Testis (tissue), 5 donors: ENCODE measurements at places on chromosomes 2 and 18.
A peak's percentile ranks its signal among the peaks of the same experiment; 100 is the strongest.

GRCh38 chr2:144078802-144079724 is 440.9 kb downstream of the ZEB2 start:
- DNase-seq, result no peak

DNA sequence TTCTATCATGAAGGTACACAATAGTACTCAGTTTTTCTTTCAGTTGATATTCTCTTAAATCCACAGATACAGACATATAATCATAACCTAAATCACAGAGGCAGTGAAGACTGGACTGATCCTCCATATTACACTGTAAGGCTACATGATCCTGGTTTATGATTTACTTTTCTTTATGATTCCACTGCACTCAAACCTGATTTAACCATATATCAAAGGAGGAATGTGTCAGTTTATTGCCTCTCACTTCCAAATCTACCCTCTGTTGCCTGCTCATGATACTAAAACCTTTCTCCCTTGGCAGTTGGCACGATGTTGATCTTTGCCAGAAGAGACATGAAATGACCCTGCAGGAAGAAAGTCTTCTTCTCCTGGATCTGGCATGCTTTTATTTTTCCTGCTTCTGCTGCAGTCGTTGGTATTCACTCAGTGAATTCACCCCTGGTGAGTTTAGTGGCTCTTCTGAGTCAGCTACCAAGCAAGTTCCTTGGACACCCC is 426.4 kb downstream of the MBD2 start:
- DNase-seq, result no peak

GRCh38 chr18:10316778-10317177 is 137.7 kb upstream of the APCDD1 start:
- no peak for DNase-seq

- no peak for DNase-seq
Observed at GRCh38 chr2:141766225-141766624, 364.6 kb downstream of the LRP1B start.

GRCh38 chr2:215110918-215111317 is 27.5 kb downstream of the ABCA12 start:
- DNase-seq, result no peak

GRCh38 chr2:131038258-131039100 is 54.8 kb downstream of the FAM168B start:
- DNase-seq, result no peak

DNA sequence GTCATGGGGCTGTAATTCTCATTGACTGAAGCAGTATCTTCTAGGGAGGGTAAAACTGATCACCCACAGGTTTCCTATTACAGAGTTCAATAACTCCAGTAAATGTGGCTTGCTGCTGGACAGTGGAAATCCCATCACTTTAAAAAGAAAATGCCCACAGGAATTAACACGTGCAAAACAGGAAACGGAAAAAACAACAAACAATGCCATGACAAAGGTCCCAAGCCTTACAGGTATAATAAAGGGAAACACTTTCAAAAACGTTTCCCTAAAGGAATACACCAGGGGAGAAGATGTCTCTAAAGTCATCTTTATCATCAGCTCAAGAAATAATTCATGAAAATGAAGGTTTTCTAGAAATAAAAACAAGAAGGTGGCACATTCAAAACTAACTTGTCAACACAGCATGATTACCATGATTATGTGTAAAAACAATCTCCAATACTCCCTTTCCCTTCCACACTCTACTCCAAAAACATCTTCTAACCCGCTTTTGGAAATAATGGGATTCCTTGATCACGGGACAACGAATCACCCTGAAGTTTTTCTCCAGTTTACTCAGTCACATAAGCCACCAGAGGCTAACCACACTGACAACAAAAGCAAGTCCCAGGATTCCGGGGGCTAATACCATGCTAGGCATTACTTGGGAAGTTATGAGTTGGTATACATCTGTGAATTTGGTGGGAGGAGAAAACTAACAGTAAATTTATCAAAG is 167.9 kb downstream of the TCF4 start:
- DNase-seq, result no peak

DNA sequence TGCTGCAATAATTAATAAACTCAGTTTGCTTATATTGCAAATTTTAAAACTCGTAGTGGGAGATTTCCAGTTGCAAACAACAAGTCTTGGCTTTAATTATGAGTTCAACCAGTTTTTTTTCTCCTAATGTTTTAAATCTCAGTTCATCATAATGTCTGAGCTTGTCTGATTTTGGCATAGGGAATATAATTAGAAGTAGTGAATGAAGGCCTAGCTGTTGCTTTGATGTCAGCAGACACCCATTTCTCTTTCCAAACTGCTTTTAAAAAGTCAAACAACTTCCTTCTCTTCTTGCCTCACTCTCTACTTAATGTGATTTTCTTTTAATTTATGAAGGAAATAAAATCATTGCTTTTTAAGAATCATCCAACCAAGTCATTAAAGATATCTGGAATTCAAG is 1462.1 kb downstream of the DPP10 start:
- DNase-seq, result no peak

DNA sequence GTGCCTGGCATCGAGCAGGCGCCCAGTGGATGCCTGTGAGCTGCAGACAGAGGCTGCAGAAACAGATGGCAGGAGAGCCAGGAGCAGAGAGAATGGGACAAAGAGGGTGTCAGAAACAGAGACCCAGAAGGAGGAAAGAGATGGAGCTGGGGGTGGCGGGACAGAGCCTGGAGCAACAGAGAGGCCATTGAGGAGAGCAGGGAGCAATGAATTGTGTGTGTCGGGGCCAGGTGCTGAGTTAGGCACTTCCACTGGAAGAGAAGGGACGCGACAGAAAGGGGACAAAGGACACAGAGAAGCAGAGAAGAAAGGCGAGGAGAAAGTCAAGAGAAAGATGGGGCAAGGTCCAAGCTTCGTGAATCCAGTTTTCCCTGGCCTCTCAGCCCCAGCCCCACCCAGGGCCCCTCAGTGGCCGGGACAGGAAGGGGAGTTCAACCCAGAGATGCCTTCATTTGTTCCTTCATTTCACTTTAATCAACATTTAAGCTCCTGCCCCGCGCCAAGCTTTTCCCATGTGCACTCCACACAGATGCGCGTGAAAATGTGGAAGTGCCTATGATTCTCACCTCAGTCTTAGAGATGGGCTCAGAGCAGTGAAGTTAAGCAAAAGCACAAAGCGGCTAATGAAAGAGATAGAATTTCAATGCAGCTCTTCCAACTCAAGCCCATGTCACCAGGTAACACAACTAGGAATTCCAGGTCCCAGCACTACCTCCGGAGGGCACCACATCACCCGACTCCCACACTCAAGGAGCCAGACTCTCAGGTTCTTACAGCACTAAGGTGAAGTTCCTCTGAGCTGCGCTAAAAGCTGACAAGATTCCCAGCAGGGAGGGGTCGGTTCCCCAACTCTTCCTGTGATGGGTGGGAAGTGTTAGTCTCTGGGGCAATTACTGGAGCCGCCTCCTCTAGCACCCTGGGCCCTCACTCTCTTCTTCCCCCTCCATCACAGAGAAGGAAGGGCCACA is 55.1 kb downstream of the TNS1 start:
- no peak for DNase-seq

DNA sequence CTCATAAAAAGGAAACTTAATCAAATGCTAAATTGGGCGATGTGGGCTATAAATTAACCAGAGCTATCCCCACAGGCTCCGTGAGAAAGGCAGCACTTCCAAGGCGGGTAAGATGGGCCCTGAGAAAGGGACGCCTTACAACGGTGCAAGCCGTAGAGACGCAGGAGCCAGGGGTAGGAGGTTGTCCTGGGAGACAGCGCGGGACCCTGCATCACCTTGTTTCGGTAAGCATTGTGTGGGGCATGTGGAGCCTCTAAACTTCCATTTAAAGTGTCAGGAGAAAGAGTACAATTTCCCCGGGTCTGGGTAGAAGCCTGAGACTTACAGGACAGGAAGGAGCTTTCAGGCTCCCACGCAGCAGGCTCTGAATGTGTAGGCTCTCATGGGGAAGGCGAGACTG is 1.2 kb upstream of the PER2 start:
- DNase-seq, result no peak

DNA sequence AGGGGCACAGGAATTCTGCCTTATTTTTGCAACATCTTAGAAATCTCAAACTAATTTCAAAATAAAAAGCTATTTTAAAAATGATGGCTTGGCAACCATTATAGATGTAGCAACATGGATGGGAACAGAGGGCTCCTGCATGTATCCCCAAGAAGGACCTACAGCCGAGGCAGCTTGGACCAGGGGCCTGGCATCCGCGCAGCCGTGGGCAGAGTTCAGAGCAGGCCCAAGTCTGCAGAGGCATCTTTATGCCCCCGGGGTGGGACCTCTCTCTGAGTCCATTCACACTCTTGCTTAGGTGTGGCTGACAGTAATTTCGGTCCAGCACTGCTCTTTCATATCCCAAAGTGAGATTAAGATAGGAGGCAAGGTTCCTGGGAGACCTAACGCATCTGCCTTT is 425.8 kb upstream of the MYT1L start:
- no peak for DNase-seq

- DNase-seq, result peak; percentile 44
Observed at GRCh38 chr2:9778012-9778411, 65.3 kb upstream of the TAF1B start.

DNA sequence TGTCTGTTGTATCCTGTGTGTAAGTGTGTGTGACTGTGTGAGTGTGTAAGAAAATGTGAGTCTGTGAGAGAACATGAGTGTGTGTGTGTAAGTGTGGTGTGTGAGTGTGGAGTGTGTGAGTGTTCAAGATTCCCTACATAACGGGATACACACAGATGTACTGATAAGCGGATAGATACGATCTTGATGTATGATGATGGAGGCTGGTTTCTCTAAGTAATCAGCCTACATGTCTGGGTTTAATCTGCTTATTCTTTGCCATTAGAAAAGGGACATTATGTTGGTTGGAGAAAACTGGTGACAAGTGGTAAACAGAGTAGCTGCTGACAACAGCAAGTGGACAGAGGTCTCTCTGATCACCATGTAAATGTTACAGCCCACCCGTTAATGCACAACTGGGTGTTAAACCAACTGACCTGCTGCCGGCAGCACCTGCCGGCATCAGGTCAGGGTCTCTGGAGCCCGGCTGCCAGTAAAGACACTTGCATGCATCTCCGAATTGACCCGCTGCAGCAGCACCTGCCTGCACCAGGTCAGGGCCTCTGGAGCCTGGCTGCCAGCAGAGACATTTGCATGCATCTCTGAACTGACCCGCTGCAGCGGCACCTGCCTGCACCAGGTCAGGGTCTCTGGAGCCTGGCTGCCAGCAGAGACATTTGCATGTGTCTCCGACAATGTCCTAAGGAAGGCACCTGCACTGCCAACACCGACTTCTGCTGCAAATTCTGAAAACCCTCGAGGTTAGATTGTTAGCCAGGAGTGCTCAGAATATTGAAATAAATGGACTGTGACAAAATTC is 87.5 kb downstream of the MBP start:
- no peak for DNase-seq

GRCh38 chr2:222332116-222332515 is 33.3 kb upstream of the PAX3 start:
- DNase-seq, result no peak

DNA sequence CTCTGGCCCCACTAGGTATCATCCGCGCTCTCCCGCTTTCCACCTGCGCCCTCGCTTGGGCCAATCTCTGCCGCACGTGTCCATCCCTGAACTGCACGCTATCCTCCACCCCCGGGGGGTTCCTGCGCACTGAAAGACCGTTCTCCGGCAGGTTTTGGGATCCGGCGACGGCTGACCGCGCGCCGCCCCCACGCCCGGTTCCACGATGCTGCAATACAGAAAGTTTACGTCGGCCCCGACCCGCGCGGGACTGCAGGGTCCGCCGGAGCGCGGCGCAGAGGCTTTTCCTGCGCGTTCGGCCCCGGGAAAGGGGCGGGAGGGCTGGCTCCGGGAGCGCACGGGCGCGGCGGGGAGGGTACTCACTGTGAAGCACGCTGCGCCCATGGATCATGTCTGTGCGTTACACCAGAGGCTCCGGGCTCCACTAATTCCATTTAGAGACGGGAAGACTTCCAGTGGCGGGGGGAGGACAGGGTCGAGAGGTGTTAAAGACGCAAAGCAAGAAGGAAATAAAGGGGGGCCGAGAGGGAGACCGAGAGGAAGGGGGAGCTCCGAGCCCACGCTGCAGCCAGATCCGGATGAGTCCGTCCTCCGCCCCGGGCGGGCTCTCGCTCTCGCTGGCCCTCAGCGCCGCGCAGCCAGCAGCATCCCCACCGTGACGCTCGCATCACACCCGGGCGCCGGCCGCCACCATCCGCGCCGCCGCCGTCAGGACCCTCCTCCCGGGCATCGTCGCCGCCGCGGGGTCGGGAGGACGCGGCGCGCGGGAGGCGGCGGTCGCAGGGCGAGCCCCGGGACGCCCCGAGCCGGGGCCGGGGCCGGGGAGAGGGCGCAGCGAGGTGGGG is 664 bp downstream of the NETO1 start:
- DNase-seq, result no peak

DNA sequence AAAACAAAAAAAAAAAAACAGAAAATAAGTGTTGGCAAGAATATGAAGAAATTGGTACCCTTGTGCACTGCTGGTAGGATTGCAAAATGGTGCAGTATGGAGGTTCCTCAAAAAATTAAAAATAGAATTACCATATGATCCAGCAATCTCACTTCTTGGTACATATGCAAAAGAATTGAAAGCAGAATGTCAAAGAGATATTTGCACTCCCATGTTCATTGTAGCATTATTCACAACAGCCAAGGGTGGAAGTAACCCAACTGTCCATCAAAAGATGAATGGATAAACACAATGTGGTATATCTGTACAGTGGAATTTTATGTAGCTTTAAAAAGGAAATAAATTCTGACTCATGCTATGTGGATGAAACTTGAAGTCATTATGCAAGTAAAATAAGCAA is 72.8 kb upstream of the POU3F3 start:
- no peak for DNase-seq

GRCh38 chr18:45719106-45719505 is 4.9 kb upstream of the SLC14A1 start:
- DNase-seq, result no peak

GRCh38 chr2:41194230-41194629 is 742.3 kb upstream of the SLC8A1 start:
- peak; percentile 21 for DNase-seq

DNA sequence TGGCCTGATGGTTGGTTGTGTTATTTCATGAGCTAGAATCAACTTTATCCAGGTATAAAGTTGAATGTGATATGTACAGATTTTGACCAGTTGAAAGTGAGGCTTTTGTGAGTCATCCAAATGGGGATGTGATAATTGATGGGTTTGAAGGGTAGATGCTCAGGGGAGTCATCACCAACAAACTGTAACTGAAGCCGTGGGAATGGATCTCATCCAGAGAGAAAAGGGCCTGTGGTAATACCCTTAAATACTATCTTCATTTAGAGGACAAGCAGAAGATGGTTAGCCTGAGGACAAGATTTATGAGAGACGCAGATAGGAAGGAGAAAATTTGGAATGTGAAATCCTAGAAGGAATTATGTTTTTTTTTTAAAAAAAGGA is 90.5 kb upstream of the MYO3B start:
- DNase-seq, result no peak
